ENCODE measurements at places on chromosomes 1 and 21. TPM values are rescaled to one million over a fixed set of nuclear protein-coding genes. Genes with fewer than 3 reads are reported as not detected.

The ZNF683 gene
- total RNA-seq: not detected

DNA sequence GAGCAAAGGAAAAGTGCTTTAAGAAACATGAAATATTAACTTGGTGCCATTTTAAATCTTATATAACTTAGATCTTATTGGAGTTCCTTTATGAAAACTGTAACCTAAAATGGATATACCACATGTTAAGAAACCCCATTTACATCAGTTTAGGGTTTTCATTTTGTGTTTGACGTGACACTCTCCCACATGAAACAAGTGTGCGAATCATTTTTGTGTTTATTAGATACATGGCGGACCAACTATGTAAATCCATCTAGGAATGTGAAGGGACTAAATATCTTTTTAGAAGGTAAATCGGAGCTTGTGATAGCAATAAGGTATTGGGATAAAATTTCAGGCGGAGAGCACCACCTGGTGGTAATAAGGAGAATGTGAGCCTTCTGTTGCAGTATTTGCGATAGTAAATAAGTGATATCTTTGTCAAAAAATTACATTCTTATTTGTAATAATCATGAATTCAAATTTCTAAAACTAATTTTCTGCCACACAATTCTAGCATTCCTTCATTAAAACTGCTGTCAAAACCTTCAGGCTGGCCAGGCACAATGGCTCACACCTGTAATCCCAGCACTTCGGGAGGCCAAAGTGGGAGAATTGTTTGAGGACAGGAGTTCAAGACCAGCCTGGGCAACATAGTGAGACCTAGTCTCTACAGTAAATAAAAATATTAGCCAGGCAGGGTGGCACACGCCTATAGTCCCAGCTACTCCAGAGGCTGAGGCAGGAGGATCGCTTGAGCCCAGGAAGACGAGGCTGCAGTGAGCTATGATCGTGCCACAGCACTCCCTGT is 31.3 kb downstream of the SMAP2 start:
- DNase-seq: peak; percentile 59

- no peak for DNase-seq
These were observed 196.7 kb upstream of the GALNT2 start for GRCh38 chr1:229870381-229870780.

DNA sequence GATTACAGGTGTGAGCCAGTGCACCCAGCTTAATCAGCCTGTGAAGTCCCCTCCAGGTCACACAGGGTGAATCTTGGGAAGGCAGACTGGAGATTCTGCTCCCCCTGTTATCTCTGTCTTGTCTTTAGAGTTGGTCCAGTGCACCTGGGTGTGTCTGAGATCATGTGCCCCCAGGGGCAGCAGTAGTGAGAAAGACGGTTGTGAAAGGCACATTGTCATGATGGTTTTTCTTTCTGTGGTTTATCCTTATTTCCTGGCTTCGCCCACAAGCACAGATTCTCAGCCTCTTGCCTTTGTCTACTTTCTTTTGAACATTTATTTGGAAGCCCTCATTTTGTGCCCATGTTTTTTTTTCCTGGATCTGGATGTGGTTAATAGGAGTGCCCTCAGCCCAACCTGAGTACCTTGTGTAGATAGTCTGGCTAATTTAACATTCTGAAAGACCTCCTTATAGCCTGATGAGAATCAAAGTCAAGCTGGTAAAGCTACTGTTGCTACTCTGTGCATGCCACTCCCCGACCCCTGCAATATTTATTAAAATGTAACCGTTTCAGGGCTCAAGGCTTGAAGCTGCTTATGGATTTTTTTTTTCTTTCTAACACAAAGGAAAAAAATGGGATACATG is 23.7 kb downstream of the UCK2 start:
- no peak for DNase-seq

DNA sequence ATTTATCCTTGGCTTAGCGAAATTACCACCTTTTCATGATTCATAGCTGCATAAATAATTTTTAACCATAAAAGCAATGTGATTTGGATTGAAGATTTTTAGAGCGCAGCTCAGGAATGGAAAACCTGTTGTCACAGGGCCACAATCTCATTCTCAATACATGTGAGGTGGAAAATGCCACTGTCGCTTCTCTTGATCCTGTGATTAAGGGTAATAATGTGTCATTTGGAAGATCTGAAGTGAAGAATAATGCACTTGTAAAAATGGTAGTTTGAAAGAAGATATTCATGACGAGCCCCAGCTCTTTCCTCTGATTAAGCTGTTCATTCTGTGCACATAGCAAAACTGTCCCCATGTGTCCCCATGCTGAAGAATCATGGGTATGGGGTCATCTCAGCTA is 230.4 kb downstream of the BACH1 start:
- no peak for DNase-seq

The TEDDM1 gene
- total RNA-seq: not detected

The GJB4 gene
- 2.0 TPM for total RNA-seq

GRCh38 chr1:65425697-65426096 is 5.2 kb downstream of the LEPR start:
- DNase-seq: no peak

DNA sequence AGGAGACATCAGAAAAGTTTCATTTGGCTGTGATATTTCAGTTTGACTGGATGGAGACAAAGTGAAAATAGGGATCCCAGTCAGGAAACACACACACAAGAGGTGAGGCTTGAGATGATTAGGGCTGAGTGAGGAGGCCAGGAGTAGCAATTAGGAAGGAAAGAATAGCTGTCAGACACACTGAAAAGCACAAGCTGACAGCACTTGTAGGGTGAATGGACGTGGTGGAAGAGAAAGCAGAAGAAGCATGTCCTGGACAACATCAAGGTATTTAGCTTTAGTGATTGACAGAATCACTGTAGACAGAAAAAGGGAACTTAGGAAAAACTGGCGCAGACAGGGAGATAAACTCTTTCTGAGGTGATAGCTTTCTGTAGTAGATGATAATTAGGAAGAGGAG is 347.7 kb downstream of the TGFB2 start:
- no peak for DNase-seq

The MNDA gene
- total RNA-seq: not detected

The HTR1D gene
- 0.07 TPM for total RNA-seq

The MYOG gene
- total RNA-seq: not detected

- DNase-seq: no peak
These were observed 8.8 kb upstream of the F3 start for GRCh38 chr1:94550396-94550795.
